Erythroblast (primary cell): ENCODE measurements at places on chromosomes 7 and 10.

DNA sequence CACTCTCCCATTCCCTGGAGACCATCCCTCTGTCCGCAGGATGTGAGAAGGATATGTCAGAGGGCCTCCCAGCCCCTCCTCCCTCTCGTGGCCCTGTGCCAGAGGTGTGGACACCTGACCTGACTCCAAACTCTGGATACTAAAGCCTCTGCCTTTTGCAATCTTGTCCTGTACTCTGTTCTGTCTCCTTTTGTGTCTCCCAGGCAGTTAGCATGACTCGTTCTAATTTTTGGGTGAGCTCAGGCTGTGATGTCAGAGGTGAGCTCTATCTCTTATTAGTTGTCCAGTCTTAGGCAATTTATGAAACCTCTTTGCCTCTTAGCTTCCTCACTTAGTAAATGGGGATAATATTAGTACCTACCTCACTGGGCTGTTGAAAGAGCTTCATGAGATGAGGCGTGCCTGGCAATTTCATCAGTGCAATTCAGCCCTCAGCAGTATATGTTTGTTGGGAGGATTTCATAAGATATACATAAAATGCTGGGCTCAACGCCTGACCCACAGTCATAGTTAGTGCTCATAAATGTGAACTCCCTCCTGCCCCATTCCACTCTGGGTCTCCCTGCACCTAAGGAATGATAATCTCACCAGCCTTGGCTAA lies 10.9 kb downstream of the MARVELD1 start:
- DNase-seq, result peak; percentile 60

- peak; percentile 72 for DNase-seq
Observed at GRCh38 chr7:140673063-140673773, 473 bp downstream of the ADCK2 start.

GRCh38 chr10:88260329-88261051 lies 322.6 kb downstream of the RNLS start:
- no peak for DNase-seq

GRCh38 chr7:47392241-47392759 lies 189.6 kb downstream of the TNS3 start:
- DNase-seq, result no peak

GRCh38 chr10:72702868-72703581 lies 11.1 kb downstream of the MCU start:
- DNase-seq, result no peak

DNA sequence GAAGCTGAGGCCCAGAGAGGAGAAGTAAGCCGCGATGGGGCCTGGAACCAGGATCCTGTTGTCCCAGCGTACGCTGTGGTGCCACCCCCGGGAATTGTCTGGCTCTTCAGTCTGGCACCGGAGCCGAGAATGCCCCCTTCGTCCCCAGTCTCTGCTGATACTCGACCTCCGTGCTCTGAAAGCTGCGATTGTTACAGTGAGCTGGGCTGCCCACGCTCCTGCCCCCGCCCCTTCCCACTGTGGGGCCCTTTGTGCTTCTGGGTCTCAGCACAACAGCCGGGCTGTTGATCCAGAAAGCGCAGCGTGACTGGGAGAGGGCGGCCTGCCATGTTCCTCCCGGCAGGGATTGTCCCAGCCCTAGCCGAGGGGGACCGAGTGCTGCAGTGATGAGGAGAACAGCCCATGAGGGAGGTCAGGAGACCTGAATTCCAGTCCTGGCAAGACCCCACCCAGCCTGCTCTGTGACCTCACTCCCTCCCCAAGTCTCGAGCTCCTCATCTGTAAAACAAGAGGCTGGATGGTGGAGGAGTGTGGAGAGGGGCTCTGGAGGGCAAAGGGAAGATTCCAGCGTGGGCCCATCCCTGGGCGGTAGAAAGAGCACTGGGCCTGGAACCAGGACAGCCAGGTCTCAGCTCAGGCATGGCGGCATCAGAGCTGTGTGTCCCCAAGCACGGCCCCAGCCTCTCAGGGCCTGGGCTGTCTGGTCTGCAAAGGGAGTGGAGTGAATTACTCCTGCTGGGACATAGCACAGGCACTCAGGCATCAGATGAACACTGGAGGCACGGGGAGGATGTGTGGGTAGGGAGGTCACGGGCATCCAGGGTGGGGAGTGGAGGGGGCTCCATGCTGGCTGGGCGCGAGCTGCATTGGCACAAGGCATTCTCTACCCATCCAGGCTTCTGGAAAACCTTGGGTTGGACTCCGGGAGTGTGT lies 43.6 kb downstream of the TSPAN15 start:
- DNase-seq, result no peak

DNA sequence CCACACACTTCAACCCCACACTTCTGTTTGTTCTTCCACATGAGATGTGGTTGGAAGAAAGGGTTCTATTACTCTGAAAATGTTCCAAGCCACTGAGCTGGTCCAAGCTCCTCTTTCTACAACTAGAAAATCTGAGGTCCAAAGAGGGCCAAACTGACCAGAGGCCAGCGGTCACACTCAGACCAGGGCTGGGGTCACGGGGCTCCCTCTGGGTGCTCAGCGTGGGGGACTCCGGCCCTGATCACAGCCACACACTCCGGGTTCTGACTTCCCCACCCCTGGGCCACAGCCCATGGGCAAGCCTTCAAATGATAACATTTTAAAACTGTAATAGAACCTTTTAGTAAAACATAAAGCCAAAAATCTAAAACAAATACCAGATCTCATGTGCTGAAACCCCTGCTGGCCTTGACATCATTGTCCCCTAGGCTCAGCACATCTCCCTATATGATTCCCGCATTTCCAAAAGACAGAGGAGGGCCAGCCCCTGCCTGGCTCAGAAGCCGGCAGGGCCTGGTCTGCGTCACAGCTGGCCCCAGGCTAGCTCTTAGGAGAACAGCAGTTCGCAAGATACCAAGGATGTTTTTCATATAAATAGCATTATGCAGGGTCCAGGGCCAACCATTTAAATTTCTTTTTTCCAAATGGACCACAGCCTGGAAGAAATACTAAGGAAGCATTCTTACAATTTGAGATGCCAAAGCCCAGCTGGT lies 3.3 kb downstream of the CRYGN start:
- no peak for DNase-seq

DNA sequence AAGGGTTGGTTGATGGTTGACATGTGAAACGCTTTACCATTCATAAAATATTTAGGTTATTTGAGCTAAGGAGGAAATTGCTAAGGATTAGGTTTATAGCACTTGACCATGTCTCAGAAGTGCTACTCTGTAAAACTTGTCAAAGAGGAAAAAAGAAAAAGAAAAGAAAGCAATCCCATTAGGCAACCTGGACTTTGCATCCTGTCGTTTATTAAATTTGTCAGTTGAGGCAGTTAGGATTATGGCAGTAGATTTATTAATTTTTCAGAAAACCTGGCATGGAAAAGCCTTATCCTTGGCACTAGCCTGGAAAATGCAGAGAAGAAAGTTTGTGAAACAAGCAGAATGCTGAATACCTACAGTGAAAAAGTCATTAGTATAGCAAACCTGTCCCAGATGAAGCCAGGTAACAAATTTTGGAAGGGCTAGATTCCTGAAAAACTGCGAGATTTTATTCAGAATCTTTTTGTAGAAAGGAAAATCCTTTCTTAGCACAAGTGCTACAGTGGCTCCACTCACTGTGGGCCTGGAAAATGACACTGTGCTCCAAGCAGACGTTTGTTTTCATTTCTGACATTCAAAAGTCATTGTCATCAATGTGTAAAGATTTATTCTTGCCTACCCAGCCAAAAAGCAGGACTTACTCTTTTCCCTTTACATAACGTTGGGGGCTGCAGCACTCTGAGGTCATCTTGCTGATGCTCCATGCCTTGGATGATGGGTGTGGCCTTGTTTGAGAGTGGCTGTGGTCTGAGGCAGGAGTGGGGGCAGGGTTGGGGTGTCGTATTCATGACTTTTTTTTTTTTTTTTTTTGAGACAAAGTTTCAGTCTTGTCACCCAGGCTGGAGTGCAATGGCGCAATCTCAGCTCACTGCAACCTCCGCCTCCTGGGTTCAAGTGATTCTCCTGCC lies 664.9 kb downstream of the SUGCT start:
- DNase-seq, result no peak

DNA sequence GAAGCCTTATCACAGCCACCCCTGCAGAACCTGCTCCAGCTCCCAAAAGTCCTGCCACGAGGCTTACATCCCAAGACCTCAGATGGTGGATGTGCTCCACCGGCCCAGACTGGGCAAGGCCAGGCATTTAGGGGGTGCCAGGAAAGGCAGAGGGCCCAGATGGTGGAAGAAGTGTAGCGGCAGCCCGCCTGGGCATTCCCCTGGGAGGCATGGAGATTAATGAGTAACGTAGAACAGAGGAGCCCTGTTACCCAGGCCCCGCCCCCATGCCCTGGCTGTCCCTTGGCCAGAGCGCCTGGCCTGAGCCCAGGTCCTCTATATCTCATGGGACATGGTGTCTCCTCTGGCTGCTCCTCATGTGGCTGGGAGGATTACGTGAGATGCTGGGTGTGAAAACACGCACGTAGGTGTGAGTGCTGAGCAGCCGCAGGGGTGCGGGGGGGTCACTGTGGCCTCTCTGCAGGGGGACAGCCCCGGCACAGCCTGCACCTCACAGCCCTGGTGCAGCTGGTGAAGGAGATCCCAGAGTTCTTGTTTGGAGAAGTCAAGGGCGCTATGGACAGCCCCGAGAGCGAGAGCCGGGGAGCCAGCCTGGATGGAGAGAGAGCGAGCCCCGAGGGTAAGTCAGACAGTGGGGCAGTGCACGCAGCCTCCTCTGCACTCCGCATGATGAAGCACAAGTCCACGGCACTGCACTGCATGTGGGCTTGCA lies 52.9 kb downstream of the ZNF467 start:
- DNase-seq, result no peak

- DNase-seq, result no peak
Observed at GRCh38 chr7:45889367-45890067, 1.2 kb downstream of the IGFBP1 start.

GRCh38 chr10:1203216-1203615 lies 147.0 kb downstream of the WDR37 start:
- DNase-seq, result no peak

GRCh38 chr10:105756386-105756785 lies 1115.3 kb downstream of the SORCS3 start:
- no peak for DNase-seq

DNA sequence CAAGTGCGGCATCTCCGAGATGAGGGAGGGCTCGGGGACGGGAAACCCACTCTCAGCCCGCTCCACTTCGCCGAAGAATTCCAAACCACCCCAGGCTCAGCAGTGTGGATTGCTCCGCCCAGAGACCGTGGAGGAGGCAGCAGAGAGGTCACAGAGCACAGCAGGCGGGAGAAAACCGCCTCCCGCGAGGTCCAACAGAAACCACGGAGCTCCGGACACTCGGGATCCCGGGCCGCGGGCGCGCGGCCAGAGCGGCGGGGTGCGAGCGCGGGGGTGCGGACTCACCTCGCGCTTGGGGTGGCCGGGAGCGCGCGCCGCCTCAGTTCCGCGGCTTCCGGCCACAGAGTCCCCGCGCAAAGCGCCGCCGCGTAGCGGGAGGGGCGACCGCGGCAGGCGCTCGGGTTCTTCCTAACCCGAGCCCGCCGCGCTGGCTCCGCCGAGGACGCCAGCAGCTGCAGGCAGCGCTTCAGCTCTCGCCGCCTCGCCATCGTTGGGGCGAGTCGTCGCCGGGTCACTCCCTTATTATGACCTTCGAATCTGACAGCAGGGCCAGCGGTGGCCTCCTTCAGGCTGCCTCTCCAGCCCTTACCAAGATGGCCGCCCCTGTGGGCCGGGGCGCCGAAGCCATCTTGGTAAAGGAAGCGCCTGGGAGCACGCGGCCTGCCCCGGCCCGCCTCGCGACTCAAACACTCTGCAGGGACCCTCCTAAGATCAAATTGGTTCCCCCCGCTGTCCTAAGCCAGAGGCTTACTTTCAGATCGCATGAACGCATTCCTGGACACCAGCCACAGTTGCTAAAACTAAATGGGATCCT lies at the start of gene NAPEPLD:
NAPEPLD (minus strand) TSS at position 106 of the 814 bp plus-strand sequence. CDS start 20,323 bp downstream, outside the sequence.
- DNase-seq, result peak; percentile 91

- DNase-seq, result peak; percentile 30
Observed at GRCh38 chr7:22821702-22822485, 755 bp downstream of the TOMM7 start.

- DNase-seq, result no peak
Observed at GRCh38 chr7:27102581-27103442, at the start of gene HOXA2. Gene HOXA2 (minus strand): TSS chr7:27102683. CDS start chr7:27102500, 183 bp downstream.

DNA sequence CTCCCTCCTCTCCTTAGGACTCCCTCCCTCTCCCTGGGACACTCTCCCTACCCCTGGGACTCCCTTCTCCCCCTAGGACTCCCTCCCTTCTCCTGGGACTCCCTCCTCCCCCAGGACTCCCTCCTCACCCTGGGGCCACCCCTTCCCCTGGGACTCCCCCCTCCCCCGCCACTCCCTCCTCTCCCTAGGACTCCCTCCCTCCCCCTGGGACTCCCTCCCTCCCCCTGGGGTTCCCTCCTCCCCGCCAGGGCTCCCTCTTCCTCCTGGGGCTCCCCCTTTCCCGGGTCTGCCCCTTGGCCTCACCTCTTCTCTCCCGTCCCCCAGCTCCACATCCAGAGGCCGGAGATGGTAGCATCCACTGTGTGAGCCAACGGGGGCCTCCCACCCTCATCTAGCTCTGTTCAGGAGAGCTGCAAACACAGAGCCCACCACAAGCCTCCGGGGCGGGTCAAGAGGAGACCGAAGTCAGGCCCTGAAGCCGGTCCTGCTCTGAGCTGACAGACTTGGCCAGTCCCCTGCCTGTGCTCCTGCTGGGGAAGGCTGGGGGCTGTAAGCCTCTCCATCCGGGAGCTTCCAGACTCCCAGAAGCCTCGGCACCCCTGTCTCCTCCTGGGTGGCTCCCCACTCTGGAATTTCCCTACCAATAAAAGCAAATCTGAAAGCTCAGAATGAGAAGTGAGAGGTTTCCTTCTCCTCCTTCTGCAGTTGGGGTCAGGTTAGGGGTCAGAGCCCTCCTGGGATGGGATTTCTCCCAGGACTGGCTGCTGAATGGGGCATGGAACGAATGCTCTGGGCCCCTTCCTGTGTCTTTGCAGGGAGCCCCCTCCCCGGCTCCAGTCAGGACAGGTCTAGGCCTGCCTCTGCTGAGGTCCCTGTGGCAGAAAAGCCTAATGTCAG lies 1.4 kb upstream of the MUC17 start:
- DNase-seq, result no peak

GRCh38 chr10:131681122-131681521 lies 219.7 kb upstream of the PPP2R2D start:
- no peak for DNase-seq

- no peak for DNase-seq
Observed at GRCh38 chr10:131436458-131436857, 124.9 kb upstream of the TCERG1L start.

GRCh38 chr7:45524445-45524844 lies 49.7 kb upstream of the ADCY1 start:
- DNase-seq, result no peak

DNA sequence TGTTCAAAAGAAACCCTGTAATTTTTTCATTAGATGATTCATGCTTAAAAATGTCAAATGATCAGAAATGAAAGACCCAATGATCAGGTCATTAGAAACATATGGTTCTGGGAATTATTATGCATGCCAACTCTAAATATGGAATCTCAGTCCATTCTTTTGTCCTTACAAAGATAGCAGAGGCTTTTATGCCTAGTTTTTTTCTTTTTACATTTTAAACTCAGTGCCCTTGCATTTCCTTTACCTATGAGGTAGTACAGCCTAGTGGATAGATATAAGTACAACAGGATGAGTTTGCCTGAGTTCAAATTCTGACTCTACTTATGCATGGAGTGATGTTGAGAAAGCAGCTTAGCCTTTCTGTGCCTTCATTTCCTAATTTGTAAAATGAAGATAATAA lies 392.9 kb downstream of the SUGCT start:
- DNase-seq, result no peak

- no peak for DNase-seq
Observed at GRCh38 chr10:75000748-75001321, 110.6 kb upstream of the SAMD8 start.

GRCh38 chr10:6382081-6382480 lies 179.3 kb downstream of the PFKFB3 start:
- no peak for DNase-seq

- DNase-seq, result no peak
Observed at GRCh38 chr10:93319896-93320295, 162.2 kb downstream of the MYOF start.
